ENCODE measurements at places on chromosomes 6 and 20. TPM values are rescaled to one million over a fixed set of nuclear protein-coding genes. Genes with fewer than 3 reads are reported as not detected.

- DNase-seq, result no peak
Observed at GRCh38 chr6:1704711-1705110, 95.0 kb downstream of the FOXC1 start.

DNA sequence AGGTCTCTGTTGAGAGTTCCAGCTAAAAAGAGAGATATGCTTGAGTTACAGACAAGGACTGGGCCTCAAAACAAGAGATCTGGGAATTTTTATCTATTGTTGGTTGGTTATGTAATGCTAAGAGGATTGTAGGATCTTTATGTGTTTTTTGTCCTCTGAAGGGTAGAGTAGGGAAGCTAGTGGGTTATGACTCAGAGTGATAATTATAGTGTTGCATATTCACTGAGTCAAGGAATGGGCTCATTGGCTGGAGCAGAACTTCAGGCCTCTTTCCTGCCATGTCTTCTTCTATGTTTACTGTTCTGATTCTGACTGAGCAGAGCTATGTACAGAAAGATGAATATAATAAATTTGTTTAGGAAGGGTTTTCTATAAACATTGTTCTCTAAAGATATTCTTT is 66.1 kb upstream of the NOX3 start:
- DNase-seq, result no peak

DNA sequence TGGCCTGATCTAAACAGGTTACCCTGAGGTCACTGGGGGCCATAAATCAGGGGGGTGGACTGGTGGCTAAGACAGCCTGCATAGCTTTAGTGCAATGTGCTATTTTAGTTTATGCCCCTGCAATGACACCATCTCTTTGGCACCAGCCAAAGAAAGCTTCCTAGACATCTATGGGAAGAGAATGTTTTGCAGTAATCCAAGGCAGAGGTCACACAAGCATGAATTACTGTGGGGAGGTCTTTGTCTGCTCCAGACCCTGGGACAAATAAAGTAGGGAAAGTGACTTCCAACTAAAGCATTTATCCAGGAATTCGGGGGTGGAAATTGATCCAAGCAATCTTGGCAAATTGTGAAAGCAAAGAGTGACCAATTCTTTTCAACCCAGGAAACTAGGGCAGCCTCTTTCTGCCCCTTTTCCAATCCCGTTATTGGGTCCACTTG is 5.3 kb downstream of the RIPOR2 start:
- peak; percentile 47 for DNase-seq

DNA sequence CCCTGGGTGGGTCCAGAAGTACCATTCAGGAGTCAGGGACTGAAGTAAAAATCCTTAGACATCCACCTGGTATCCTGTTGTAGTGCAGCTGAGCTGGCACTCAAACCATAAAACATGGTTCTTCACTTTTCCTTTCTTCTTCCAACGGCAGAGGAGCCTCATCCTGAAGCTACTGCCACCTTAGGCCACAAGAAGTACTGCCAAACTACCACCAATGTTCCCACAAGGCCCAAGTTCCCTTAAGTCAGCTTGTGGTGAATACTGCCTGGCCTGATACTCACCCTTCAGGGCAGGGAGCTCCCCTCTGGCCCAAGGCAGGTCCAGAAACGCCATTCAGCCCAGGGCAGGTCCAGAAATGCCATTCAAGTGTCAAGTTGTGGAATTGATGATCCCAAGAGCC is 1053.4 kb upstream of the CITED2 start:
- no peak for DNase-seq

DNA sequence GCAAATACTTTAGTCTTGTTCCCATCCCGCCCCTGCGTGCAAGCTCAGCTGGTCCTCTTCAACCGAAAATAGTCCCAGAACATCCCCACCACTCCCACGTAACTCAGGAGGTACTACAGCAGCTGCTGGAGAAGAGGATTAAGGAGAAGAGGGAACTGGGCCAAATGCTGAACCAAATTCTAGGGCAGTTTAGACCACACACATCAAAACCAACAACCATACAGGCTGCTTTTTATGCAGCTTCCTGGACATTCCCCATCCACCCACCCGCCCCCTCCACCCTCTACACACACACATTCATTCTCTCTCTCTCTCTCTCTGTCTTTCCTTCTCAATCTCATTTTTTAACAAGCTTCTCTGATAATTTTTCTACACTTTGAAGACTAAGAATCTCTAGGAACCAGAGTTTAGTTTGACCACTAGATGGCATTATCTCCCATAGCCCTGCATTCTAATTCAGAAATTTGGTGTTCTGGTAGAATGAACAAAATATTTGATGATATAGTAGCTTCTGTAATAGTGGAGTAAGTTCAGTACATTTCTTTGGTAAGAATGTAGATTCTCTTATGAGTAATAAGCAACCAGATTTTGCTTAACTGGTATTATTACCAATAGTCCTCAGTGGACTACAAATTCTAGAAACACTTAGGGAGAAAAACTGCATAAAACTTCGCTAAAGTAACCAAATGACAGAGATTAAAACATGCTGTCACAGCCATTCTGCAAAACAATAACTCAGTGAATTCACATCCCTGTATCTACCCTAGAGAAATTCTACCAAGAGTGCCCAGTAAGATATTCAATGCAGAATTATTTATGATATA is 52.1 kb upstream of the BEND6 start:
- DNase-seq, result peak; percentile 85

Gene NECAB3
- 185 TPM for total RNA-seq

Gene RFX6
- total RNA-seq, result not detected

Gene SLC32A1
- total RNA-seq, result not detected

Gene DDO
- total RNA-seq, result 0.27 TPM

Data from cardiac muscle cell (in vitro differentiated cells and primary cell).